ENCODE measurements at places on chromosomes 5 and 9.

- no peak for DNase-seq
- no peaks in the 10 kb centered on the region for H3K27me3 ChIP-seq
- H3K4me3 ChIP-seq: no peak overlapping the region
- no peak overlapping the region for H3K27ac ChIP-seq
These were observed 17.5 kb upstream of the F2RL1 start for GRCh38 chr5:76801159-76801802.

- no peak for DNase-seq
- no peaks in the 10 kb centered on the region for H3K4me1 ChIP-seq
- no peak overlapping the region for H3K27ac ChIP-seq
These were observed 529.2 kb downstream of the EBF1 start for GRCh38 chr5:158570502-158570901.

- H3K27ac ChIP-seq: no peak overlapping the region
- H3K36me3 ChIP-seq: no peaks in the 10 kb centered on the region
- DNase-seq: no peak
These were observed 1248.2 kb upstream of the CDH9 start for GRCh38 chr5:28286566-28286965.

DNA sequence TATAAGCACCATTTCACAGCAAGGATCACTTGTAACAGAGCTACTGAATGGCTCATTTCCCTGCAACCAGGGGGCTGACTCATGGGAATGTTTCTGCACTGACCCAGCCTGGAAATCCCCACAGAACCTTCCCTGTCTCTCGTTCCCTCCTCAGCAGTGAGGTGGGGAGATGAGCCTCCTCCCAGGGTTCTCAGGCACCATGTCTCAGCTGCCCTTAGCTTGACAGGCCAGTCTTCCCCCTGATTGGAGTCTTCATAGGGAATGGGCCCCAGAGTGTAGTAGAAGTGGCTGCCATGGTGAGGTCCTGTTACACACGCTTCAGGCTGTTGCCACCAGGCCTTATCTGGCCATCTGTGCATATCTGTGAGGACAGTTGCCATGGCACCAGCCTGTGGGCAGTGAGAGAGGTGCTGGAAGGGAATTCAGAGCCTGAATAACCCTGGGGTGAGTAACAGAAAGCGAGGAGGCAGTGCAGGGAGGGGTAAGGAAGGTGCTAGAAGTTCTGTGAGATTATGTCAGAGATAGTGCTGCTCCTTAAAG, 324.4 kb downstream of the ENC1 start:
- H3K4me3 ChIP-seq: no peak overlapping the region
- H3K4me1 ChIP-seq: peaks cover 18% of the 10 kb centered on the region
- H3K27me3 ChIP-seq: no peaks in the 10 kb centered on the region
- no peaks in the 10 kb centered on the region for H3K36me3 ChIP-seq
- DNase-seq: peak; percentile 68

- H3K27ac ChIP-seq: no peak overlapping the region
- H3K36me3 ChIP-seq: no peaks in the 10 kb centered on the region
- no peak overlapping the region for H3K4me3 ChIP-seq
- H3K27me3 ChIP-seq: no peaks in the 10 kb centered on the region
- DNase-seq: no peak
These were observed 286.0 kb downstream of the CYLC2 start for GRCh38 chr9:103281126-103281525.

DNA sequence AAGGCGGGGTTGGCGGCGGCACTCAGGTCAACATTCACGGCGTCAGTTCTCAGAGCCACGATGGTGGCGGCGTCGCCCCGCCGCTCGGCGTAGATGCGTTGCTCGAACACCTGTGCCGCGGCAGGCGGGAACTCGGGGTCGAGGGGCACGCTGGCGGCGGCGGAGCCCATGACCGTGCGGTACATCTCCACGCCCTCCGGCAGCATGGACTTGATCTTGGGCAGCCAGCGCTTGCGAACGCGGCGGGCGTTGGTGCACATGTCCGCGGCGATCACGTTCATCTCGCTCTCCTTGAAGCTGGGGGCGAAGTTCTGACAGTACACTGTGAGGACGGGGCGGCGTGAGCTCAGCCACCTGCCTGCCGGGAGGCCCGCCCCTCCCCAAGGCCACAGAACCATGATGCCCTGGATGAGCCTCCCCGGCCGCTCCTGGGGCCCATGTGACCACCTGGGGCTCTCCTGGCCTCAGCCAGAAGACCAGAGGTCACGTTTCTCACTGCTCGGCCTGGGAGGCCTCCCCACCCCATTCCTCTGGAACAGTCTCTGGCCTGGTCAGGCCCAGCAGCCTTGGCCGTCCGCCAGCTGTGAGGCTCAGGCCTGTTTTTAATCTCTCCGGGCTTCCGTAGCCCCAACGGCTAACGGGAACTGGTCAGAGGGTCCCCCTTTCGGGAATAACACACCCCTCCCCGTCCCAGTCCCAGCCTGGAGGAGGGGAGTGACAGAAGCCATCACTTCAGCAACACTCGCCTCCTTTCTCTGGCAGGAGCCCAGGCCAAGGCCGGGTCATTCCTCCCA, 50.7 kb upstream of the UBAC1 start:
- peaks cover 18% of the 10 kb centered on the region for H3K4me1 ChIP-seq
- peaks cover 5% of the 10 kb centered on the region for H3K36me3 ChIP-seq
- no peaks in the 10 kb centered on the region for H3K27me3 ChIP-seq
- H3K27ac ChIP-seq: no peak overlapping the region

DNA sequence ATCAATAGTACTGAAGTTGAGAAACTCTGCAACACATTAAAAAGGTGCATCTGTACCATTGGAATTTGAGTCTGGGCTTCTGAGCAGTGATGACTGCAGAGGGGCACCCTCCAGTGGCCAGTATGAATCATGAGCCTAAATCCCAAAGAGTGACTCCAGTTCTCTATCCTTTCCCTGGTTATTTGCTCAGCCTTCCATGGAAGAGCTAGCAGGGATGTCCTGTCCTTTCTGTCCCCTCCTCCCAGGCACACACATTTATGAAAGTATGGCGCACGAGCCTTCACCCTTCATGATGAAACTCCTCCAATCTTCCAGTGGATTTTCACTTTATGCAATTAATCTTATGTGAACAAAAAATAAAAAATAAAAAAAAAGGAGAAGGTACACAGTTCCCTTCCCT, 81.0 kb downstream of the ESM1 start:
- DNase-seq: no peak
- no peaks in the 10 kb centered on the region for H3K36me3 ChIP-seq
- H3K4me1 ChIP-seq: no peaks in the 10 kb centered on the region
- H3K27me3 ChIP-seq: no peaks in the 10 kb centered on the region

DNA sequence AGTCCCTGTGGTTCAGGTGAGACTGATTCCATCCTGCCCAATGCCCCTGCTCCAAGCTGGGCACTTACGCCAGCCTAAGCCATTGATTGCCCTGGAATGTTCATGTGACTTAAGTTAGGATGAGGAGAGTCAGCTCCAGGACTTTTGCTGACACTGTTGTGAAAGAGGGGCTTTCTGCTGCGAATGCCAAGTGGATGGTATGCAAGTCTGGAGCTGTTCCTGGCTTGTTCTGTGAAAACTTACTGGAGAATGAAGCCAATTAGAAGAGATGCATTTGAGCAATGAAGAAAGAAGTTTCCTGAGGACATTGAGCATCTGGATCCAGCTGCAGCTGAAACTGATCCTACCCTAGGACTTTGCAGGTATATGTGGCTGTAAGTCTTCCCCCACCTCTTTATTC, 61.2 kb upstream of the ZFR start:
- no peak overlapping the region for H3K27ac ChIP-seq
- no peak overlapping the region for H3K4me3 ChIP-seq
- peaks cover 15% of the 10 kb centered on the region for H3K4me1 ChIP-seq
- no peaks in the 10 kb centered on the region for H3K36me3 ChIP-seq
- H3K27me3 ChIP-seq: no peaks in the 10 kb centered on the region

- H3K4me1 ChIP-seq: no peaks in the 10 kb centered on the region
- H3K4me3 ChIP-seq: no peak overlapping the region
- no peak for DNase-seq
- H3K36me3 ChIP-seq: no peaks in the 10 kb centered on the region
These were observed 117.7 kb downstream of the TARS1 start for GRCh38 chr5:33558489-33558888.

DNA sequence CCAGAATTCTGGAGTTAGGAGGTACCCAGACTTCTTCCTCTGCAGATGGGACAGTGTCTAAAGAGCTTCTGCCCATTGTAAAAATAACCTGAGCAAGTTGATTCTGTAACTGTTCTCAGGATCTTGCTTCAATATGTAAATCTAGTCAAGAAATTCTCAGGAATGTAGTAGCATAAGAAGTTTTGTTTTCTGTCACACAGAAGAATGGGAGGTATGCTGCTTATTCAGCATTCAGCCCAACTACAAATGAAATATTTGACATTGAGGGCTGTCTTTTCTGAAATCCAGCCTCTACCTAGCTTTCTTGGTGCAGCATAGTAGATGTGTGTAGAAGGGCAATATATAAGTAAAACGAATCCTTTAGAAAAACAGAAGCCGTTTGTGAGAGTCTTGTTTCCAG, 13.8 kb downstream of the MACIR start:
- peaks cover 24% of the 10 kb centered on the region for H3K4me1 ChIP-seq
- H3K27me3 ChIP-seq: no peaks in the 10 kb centered on the region
- peaks cover 6% of the 10 kb centered on the region for H3K36me3 ChIP-seq
- peak overlapping the region; percentile 25 for H3K27ac ChIP-seq
- H3K4me3 ChIP-seq: no peak overlapping the region

All from thyroid gland (tissue), 4 donors.